HepG2 (cell line): ENCODE measurements at places on chromosomes 7 and 10. TPM values are rescaled to one million over a fixed set of nuclear protein-coding genes. Genes with fewer than 3 reads are reported as not detected.
A peak's percentile ranks its signal among the peaks of the same experiment; 100 is the strongest.

DNA sequence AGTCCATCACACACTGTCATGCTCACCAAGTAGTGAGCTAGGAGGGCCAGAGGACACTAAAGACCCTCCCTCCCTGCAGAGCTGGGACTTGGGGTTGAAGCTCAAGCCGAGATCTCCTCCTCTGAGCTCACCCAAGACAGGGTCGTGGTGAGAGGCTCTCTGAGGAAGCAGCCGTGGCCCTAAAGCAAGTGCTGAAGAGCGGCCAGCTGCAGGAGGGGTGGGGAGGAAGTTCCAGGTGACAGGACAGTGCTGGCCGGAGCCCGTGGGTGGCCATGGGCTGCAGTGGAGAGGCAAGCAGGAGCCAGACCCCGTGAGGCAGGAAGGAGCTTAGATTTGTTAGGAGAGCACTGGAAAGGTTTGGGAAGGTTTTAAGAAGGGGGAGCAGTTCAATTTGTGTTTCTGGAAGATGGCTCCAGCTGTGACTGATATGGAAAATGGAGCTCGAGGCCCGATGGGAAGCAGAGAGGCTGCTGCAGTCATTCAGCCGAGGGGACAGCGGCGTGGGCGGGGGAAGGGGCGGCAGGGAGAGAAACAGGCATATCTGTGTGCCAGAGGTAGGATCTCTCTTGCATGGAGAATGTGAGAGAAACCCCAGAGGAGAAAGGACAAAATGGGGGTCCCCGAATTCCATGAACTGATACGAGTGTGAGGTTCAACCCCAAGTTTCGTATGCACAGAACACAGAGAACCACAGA is 26.9 kb upstream of the DNAAF5 start:
- DNase-seq = no peak

DNA sequence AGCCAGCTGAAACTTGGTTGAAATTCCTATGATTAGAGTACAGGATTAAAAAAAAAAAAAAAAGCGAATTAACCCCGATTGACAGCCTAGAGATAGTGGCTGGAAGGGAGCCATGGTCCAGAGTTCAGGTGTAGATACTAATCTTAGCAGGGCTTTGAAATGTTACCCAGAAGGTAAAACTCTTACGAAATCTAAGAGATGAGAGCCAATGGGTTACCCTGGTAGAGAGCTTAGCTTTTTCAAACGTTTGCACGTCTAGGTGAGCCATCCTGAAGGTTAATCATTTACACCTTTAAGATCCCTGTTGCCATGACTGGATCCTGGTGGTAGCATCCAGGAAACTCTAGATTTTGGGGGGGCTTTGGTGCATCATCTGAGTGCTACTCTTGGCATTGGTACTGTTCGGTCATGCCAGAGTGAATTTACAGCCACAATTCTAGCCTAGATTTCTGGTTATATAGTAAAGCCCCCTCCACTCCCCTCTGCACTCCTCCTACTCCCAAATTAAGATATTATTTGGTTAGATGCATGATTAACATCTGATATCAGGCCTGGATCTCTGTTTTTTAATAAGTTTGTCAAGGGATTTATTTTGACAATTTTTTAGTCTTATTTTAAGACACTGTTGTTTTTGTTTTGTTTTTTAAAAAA is 1.2 kb downstream of the AGFG2 start:
- peak; percentile 98 for DNase-seq

- DNase-seq = no peak
Measured at GRCh38 chr7:10924370-10924769, 49.3 kb upstream of the PHF14 start.

DNA sequence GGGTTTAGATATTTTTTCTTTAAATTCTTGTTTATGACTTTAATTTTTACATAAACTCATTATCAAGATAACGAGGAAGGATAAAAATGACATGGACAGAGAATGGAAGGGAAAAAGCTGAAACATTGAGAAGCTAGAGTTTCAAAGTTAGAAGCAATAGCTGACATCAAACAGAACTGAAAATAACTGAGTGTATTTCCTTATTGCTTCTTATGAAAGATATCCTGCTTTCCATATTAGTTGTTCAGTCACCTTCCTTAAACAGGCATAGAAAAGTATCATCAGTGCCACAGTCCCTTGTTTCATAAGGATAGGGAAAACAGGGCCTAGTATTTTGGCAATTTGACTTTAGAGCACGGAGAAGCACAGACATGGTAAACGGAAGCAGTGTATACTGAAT is 460.5 kb upstream of the GHITM start:
- DNase-seq = no peak

- DNase-seq = no peak
Measured at GRCh38 chr7:2479276-2480069, 3.3 kb upstream of the GRIFIN start.

DNA sequence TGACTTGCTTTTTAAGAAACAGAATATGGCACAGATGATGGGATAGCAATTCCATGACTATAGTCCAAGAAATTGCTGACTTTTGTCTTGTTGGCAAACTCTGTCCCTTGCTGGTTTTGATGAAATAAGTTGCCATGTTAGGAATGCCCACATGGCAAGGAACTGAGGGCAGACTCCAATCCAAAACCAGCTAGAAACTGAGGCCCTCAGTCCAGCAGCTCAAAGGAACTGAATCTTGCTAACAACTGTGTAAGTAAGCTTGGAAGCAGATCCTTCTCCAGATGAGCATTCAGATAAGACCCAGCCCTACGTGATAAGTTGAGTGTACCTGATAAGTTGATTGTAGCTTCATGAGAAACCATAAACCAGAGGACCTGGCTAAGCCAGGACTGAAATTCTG is 64.3 kb upstream of the BMPER start:
- DNase-seq = no peak

- DNase-seq = peak; percentile 63
Measured at GRCh38 chr10:23157691-23158369, 34.3 kb upstream of the PTF1A start.

The CHCHD3 gene
- 86.8 and 113 TPM in 2 replicates for total RNA-seq

The CALY gene
- not detected in 2 replicates for total RNA-seq

The MBL2 gene
- 9.2 and 9.6 TPM in 2 replicates for total RNA-seq

The NMT2 gene
- 23.8 and 28.0 TPM in 2 replicates for total RNA-seq

The SRI gene
- total RNA-seq = 0.33 TPM in 1 of 2 replicates, not detected in the other

The RET gene
- total RNA-seq = 0.02 TPM in 1 of 2 replicates, not detected in the other
